ENCODE measurements at places on chromosomes 6 and 20.

- DNase-seq, result peak; percentile 80
Measured at GRCh38 chr20:44714701-44715498, at the start of gene CCN5. Gene CCN5, plus strand, starts transcription at chr20:44715369. Its CDS starts 22 bp downstream, at chr20:44715391.

DNA sequence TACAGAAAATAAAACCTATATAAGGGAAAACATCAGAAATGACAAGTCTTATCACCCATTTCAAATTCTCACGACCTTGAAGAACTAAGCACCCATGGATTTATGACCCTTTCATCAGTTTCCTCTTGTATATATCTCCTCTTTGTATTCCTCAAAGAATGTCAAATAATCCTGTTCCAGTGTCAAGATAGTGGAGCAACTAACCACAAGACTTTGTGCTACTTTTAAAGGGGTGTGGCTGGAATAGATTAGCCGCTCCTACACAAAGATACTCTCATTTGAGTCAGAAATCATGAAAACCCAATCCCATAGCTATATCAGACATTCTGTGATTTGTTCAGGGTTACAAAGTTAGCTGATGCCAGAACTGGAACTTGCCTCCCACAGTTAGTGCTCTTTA lies 6.6 kb downstream of the REPS1 start:
- DNase-seq, result no peak

DNA sequence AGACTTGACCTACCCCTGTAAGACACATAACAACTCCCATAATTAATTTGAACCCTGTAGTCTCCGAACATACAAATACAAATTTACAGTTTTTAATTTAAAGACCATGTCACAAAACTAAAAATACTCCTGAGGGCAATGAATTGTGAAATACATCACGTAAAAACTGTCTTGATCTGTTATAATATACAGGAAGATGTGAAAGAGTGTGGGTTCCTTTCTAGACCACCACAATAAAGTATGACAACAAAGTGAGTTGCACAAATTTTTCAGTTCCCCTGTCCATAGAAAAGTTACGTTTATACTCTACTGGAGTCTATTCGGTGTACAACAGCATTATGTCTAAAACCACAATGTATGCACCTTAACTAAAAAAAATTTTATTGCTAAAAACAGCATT lies 11.0 kb upstream of the BLOC1S5 start:
- no peak for DNase-seq

DNA sequence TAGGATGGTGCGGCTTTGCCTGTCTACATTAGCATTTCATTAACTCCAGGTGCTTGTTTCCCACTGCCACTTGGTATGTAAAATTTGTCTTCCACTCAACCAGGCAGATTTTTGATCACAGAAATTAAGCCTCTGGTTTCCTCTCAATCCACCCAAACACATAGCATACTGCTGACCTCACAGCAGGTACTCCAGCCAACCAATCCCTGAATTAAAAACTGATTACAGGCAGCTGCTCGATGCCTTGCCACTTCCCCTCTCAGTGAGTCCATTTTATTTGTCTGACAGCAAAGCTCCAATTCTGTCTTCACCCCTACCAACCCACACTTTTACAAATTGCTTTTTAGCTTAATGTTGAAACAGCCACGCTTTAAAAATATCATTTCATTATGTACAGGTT lies 95.2 kb downstream of the PLCB1 start:
- no peak for DNase-seq

- DNase-seq, result no peak
Measured at GRCh38 chr6:97262676-97263075, 20.3 kb downstream of the MMS22L start.

- no peak for DNase-seq
Measured at GRCh38 chr6:147287869-147288271, 83.7 kb downstream of the STXBP5 start.

- no peak for DNase-seq
Measured at GRCh38 chr6:134708079-134708478, 241.8 kb downstream of the ALDH8A1 start.

DNA sequence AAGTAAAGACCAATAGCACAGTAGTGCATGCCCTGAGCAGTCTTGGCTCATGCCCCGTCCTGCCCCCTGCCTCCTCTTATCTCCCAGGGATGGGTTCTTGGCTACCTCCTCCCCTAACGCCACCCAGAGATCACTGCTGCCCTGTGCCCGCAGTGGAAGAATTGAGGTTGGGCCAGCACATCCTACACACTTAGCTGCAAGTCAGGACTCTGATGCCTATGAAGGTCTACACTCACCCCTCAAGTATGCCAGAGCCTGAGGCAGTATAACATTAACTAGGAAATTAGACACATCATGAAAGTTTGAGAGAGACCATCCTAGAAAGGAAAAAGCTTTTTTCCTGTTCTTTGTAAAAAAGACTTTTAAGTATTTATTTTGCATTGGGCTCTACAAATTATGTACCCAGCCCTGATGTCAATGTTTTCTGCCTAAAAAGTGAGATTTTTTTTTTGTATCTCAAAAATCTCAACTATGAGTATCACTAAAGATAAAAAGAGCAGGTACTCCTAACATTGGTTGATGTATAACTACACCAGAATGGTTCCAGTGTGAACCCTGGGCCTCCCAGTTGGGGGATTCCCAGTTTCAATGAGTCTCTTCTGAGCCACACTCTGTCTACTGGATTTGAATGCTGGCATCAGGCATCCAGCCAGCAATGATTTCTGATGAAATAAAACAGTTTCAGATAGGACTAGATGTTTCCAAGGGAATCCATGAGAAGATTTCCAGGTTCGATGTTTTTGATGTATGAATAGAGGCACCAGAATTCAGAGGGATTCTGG lies 115.4 kb downstream of the ISM1 start:
- DNase-seq, result no peak

- no peak for DNase-seq
Measured at GRCh38 chr20:46164254-46164653, 46.1 kb downstream of the CD40 start.

GRCh38 chr6:141968632-141969031 lies 164.1 kb upstream of the GJE1 start:
- DNase-seq, result no peak

DNA sequence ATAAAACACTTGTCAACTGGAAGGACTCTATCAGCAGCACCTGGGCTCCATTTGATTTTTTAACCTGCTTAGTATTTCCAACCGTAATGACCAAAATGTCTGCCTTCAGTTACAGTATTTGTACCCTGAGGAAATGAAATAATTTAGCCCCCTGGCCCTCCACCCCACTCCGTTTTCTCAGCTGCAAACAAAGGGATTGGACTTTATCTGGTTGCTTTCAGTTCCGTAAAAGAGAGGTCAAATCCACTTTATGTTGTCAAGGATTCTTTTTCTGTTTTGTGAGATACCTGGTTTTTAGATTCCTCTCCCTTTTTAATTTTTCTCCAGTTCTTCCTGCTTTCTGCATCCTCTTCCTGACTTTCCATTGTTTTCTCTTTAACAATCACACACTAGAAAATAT lies 64.4 kb upstream of the BMP2 start:
- no peak for DNase-seq

- DNase-seq, result no peak
Measured at GRCh38 chr6:5124526-5124925, 39.4 kb downstream of the PPP1R3G start.

DNA sequence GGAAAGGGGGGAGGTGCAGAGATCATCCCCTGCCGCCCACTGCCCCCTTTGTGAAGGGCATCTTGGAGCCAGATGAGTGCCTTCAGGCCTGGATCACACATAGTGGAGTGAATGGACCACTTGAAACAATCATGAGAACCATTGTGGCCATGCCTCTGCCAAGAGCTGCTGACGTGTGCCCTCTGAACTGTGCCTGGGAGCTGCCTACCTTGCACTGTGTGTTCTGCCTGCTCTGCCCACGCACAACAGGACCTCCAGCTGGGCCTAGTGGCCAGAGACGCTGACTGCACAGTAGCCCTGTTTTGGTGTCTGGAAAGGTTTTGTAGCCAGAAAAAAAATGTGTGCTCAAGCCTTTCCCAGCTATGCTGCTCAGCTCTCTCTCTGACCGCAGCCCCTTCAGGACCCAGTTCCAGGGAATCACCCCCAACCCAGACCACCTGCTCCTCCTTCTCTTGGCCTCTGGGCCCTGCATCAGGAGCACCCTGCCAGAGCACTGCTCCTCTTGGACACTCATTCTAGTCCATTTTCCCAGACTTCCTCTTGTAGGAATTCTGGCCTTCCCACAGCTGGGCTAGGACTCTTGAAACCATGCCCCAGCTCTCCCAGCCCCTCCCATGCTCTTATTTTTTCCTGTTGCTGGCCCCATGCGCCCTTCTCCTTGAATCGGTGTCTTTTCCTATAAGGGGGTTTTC lies 1.6 kb upstream of the ADIG start:
- no peak for DNase-seq

DNA sequence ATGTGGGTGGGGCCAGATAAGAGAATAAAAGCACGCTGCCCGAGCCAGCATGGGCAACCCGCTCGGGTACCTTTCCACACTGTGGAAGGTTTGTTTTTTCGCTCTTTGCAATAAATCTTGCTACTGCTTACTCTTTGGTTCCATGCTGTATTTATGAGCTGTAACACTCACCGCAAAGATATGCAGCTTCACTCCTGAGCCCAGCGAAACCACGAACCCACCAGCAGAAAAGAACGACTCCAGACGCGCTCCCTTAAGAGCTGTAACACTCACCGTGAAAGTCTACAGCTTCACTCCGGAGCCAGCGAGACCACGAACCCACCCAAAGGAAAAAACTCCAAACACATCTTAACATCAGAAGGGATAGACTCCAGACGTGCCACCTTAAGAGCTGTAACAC lies 76.7 kb downstream of the TFAP2A start:
- no peak for DNase-seq

DNA sequence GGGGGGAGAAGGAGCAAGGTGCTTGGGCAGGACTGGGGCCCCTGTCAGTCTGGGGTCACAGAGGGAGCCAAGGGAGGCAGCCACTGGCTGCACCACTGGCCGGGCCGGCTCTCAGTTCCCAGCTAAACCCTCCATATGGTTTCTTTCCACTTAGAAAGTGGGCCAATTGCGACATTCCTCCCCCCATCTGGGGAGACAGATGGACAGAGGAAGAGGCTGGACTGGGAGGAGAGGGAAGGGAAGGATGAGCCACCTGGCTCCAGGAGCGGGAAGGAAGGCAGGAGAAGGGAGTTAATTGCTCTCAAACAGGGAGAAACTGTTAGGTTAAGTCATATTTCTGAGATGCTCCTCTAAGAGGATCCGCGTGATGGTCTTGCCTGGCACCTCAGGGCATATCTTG lies 82.2 kb downstream of the GRM4 start:
- DNase-seq, result peak; percentile 49

Data from uterus (tissue), 4 donors.